ENCODE measurements at places on chromosomes 5 and 9.

GRCh38 chr5:147485046-147485445 is 24.8 kb downstream of the DPYSL3 start:
- no peak for DNase-seq

GRCh38 chr5:142455856-142456255 is 131.0 kb upstream of the SPRY4 start:
- DNase-seq: no peak

GRCh38 chr5:139038613-139039305 is 159.4 kb downstream of the SIL1 start:
- no peak for DNase-seq

- no peak for DNase-seq
These were observed 191.1 kb upstream of the DMRT1 start for GRCh38 chr9:650362-650761.

- no peak for DNase-seq
These were observed 5.3 kb downstream of the SLC12A7 start for GRCh38 chr5:1106385-1107166.

DNA sequence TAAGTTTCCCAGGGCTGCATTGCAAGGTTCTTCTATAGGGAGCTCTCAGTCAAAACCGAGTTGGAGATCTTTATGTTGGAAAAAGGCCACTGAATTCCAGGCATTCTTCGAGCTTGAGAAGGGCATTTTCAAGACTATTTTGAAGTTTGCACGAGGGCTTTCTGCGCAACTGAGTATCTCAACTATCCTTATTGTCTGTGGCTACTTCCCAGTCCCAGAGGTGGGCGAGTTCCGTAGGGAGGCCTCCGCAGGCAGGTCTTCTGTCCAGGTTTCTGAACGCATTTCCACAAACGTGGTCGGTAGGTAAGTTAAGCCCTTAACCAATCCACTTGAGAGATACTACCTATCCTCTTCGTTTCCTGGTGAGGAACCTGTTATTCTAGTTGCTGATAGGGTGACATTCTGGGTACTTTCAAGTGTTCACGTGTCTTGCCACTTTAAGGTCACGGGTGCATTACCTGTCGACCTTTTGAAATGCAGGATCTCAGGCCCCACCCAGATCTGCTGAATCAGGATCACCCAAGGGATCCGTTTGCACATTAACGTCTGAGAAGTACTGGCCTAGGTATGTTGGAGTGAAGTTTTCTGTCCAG is 51.4 kb upstream of the TJP2 start:
- no peak for DNase-seq

DNA sequence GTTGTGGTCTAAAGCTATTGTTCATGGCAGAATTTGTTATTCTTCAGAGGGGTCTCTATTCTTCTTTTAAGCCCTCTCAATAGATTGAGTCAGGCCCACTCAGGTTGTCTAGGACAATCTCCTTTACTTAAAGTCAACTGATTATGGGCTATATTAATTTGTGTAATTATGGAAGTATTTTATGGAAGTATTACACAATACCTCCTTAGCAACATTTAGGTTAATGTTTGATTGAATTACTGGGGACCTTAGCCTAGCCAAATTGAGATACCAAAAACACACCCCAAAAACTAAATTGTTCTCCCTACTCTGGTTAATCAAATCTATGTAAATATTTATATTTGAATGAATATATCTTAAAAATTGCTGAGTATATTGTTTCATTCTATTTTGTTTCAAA is 347.1 kb upstream of the GRIN3A start:
- DNase-seq: no peak

- DNase-seq: no peak
These were observed 4.5 kb upstream of the ICE1 start for GRCh38 chr5:5418006-5418405.

- DNase-seq: no peak
These were observed 215.5 kb upstream of the TMEM161B start for GRCh38 chr5:88483964-88484672.

DNA sequence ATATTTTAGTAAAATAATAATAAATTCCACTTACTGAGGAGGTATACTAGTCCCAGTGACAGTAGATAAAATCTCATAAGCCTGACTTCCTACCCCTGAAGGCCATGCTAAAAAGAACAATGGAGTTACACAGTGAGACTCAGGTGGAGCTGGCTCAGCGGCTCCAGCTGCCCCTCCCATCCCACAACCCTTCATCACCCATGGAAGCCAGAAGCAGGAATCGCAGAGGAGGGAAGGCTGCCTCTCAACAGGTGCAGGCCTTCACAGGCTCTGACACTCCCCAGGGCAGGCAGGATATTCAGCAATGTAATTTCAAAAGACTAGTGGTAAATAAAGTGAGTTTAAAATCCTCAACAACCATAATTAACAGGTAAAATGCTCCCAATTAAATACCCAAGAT is 67.5 kb downstream of the FANCC start:
- no peak for DNase-seq

DNA sequence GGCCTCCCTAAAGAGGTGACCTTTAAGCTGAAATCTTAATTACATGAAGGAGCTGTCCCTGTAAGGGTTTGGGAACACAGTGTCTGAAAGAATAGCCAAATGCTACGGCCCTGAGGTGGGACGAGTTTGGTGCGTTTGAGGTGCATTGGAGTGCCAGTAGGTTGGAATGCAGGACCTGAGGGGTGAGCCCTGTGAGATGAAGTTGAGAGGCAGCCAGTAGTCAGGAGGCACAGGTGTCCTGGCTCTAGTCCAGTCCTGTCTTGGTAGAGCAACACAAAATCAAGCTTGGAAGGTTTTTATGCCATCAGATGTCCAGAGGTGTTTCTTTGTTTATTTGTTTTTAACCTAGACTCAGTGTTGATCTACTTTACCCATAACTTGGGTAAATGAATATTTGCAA is 108.5 kb downstream of the ARHGAP26 start:
- DNase-seq: no peak

- no peak for DNase-seq
These were observed 70.0 kb downstream of the GLDC start for GRCh38 chr9:6575324-6576034.

- no peak for DNase-seq
These were observed 26.0 kb downstream of the BICD2 start for GRCh38 chr9:92738661-92739081.

DNA sequence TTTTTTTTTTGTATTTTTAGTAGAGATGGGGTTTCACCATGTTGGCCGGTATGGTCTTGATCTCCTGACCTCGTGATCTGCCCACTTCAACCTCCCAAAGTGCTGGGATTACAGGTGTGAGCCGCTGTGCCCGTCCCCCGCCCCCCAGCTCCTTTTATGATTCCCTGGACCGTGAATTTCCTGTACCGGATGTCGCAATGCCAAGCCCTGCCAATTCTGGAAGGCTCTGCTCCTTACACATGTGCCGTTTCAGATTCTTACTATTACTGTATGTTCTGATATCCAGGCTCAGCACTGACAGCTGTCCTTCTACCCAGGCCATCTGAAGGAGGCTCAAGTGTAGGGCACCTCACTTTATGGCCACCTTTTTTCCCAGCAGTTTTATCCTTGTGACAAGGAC is 100.1 kb downstream of the PLCXD3 start:
- no peak for DNase-seq

- DNase-seq: no peak
These were observed 13.4 kb upstream of the CCDC112 start for GRCh38 chr5:115309751-115310370.

GRCh38 chr5:120413686-120414085 is 50.4 kb upstream of the PRR16 start:
- no peak for DNase-seq

GRCh38 chr9:137365552-137366444 is 57.2 kb downstream of the EXD3 start:
- DNase-seq: no peak

DNA sequence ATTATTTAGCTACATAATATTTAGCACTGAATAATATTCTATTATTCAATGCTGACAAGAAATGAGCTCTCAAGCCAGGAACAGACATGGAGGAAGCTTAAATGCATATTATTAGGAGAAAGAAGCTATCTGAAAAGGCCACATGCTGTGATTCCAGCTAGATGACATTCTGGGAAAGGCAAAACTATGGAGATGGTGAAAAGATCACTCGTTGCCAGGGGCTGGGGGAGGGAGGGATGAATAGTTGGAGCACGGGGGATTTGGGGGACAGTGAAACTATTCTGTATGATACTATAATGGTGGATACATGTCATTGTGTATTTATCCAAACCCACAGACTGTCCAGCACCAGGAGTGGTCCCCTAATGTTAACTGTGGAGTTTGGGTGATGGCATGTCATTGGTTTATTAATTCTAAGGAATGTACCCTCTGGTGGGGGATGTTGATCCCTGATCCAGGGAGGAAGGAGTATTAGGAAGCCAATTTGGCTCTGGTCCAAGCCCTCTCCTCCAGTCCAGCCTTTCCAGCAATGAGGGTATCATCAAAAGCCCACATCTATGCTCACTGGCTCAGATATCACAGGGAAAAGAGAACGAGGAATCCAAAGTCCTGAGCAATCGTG is 162.5 kb downstream of the COL23A1 start:
- no peak for DNase-seq

DNA sequence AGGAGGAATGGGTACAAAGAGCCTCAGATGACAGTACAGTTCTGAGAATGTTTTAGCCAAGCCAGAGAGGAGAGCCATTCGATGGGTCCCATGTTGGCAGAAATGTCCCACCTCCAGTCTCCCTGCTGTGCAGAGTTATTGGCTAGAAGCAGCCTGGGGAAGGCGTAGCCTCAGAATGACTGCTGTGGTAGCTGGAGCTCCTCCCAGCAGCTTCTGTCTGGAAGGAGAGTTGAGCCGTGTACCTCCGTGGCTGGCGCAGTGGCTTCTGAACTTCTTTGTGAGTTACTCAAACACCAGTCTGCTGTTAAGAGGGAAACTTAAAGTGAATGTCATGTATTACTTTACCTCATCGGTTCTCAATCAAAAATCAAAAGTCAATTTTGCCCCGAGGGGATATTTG is 193.3 kb upstream of the SNX2 start:
- no peak for DNase-seq

GRCh38 chr9:22097707-22098106 is 88.6 kb upstream of the CDKN2B start:
- DNase-seq: no peak

- no peak for DNase-seq
These were observed 3.7 kb upstream of the CD274 start for GRCh38 chr9:5446451-5447236.

GRCh38 chr9:96519787-96520186 is 69.8 kb downstream of the HABP4 start:
- no peak for DNase-seq

GRCh38 chr9:108130905-108131304 is 641.3 kb upstream of the KLF4 start:
- DNase-seq: no peak

GRCh38 chr5:72347801-72348308 is 27.7 kb downstream of the PTCD2 start:
- DNase-seq: no peak

Measured in hematopoietic multipotent progenitor cell (in vitro differentiated cells).